Stimulated activated CD4-positive, alpha-beta T cell treated with anti-CD3 and anti-CD28 coated beads, Interleukin-4, amount 100 ng/mL, for 1 hour (primary cell): ENCODE measurements at places on chromosomes 4 and X.

DNA sequence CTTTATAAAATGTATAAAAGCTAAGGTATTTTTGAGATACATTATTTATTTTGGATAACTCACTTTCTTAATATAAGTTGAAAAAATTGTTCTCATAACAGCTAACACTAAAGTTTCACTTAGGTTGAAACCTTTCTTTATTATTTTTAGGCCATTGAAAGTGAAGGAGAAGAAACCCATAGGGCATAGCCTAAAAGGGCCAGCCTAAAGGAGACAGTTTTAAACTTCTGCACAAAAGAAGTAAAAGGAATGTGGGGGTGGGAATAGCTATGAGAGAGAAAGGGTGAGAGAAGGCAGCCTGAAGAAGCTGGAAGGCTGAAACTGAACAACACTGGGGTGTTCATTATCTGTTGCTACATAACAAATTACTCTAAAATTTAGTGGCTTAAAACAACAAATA is 57.6 kb upstream of the RAPGEF2 start:
- no peak for DNase-seq

GRCh38 chr4:142095886-142096605 is 459.7 kb downstream of the IL15 start:
- DNase-seq: no peak

DNA sequence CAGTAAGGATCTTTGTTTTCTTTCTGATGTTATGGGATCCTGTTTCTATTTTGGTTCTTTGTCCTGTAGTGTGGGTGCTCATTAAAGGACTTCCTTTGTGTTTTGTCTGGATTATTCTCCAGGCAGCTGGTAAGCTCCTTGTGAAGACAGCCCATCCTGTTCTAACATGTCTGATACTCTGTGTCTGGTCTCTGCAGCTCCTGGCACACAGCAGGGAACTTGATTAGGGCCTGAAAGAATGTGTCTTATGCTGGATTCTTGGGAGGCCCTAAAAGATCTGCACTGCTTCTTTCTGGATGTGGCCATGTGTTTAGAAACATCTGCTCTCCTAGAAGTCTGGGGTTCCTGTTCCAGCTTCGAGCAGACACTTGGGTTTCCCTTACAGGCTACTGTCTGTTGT is 38.1 kb upstream of the ATXN3L start:
- no peak for DNase-seq

- DNase-seq: no peak
Measured at GRCh38 chr4:166895771-166896170, 338.5 kb downstream of the SPOCK3 start.

- DNase-seq: no peak
Measured at GRCh38 chrX:65688403-65688871, 21.0 kb downstream of the MSN start.

DNA sequence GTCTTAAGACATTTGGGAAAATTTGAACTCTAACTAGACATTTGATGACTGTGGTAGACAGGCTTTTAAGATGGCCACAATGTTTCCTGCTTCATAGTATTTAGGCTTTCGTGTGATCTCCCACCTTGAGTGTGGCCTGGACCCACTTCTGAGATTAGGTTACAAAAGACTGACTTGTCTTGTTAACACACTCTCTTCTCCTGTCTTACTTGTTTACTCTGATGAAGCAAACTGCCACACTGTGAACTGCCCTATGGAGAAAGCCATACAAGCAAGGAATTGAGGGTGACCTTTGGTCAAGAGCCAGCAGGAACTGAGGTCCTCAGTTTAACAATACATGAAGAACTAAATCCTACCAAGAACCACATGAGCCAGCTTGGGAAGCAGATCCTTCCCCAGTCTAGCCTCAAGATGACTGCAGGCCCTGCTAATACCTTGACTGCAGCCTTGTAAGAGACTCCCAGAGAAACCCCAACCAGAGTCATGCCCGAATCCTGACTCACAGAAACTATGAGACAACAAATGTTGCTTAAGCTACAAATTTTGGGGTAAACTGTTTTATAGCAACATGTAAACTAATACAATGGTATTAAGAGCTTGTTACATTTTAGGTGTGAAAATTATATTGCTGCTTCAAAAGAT is 20.3 kb downstream of the UBA6 start:
- DNase-seq: no peak

DNA sequence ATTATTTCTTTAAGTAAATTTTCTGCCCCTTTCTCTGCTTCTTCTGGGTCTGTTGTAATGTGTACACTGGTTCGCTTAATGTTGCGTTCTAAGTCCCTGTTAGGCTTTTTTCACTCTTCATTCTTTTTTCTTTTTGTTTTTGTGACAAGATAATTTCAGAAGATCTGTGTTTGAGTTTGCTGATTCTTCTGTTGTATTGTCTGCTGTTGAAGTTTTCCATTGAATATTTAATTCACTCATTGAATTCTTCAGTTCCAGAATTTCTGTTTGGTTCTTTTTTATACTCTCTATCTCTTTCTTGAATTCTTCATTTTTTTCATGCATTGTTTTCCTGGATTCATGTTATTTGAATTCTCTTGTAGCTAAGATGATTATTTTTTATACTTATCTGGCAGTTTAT is 66.3 kb upstream of the NUDT6 start:
- no peak for DNase-seq

DNA sequence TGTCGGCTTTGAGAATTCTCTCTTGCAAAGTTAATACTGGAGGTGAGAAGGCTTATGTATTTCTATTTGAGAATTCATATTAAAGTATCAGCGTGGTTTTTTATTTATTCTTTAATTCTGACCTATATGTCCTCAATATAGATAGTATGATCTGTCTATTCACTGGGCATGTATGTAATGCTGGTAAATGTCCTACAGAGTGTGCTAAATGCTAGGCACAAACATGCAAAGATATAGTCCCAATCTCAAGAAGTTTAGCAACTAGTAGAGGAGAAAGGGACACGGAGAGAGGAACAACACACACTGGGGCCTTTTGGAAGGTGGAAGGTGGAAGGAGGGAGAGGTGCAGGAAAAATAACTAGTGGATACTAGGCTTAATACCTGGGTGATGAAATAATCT is 11.0 kb upstream of the BMPR1B start:
- DNase-seq: no peak

DNA sequence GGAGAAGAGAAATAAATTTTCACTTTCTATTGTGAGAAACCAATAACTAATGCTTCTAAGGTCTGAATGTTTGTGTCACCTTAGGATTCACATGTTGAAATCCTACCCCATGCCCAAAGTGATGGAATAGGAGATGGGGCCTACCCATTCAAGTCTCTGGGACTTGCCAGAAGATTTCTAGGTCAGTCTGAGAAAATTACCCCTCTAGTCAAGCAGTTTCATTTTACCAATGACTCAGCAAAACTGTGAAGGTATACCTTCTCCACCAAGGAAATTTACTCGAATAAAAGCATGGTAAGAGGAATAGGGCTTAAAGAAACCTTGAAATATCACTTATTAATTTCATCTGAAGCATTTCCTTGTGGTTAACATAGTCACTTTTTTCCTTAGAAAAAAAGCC is 23.5 kb upstream of the PAPSS1 start:
- no peak for DNase-seq

DNA sequence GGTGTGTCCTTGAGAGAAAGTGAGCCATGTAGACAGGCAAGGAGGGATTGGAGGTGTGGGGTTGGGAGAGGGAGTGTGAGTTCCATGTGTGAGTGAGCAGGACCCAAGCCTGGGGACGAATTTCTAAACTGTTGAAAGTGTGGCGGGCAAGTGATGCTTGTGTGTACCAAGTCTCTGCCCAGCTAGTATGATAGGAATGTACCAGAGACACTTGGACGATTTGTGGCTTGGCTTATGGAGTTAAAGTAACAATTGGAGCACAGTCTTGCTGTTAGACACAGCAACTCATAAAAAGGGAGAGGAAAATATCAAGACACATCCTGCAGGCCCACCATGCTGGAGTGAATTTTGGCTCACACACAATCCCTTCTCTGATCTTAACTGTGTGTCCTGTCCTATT is 8.5 kb downstream of the PTTG2 start:
- no peak for DNase-seq

GRCh38 chr4:171742436-171742835 is 70.8 kb upstream of the GALNTL6 start:
- no peak for DNase-seq

DNA sequence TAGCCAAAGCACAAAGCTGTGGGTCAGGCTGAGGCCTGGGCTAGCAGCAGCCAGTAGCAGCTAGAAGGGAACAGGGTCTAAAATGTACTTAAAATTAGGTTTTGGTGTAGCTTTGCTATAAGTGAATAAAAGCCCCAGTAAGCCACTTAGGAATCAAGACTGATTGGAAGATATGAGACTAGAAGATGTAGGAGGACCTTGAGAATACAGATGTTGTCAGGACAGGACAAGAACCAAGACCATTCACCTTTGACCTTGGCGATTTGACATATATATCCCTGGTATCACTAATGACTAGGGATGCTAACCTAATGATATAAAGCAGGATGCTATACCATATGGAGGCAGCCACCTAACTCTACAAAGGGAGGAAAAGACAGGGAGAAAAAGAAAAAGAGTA is 238.1 kb downstream of the FBXO8 start:
- no peak for DNase-seq

DNA sequence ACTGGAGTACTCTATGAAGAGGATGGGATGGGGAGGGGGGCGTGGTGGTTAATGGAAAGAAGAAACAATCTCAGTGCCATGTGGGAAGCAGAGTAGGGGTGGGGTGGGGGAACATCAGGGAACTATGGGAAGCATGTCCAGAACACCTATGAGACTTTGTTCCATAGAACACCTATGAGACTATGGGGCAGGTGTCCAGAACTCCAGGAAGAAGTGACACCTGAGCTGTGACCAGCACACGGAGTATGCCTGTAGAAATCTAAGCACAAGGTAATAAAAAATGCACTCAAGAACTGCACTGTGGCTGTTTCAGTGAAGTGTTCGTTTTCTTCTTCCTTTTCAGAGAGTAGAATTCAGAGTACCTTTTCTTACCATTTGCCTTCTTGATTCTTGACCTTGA is 704.8 kb upstream of the TENM3 start:
- DNase-seq: no peak

GRCh38 chrX:108438110-108438623 is at the start of gene COL4A6:
Gene COL4A6 (minus strand): TSS chrX:108438422. CDS start chrX:108438196, 226 bp downstream.
- DNase-seq: no peak

- DNase-seq: no peak
Measured at GRCh38 chr4:4364486-4365208, 22.3 kb upstream of the NSG1 start.

GRCh38 chr4:36568575-36568974 is 287.2 kb downstream of the DTHD1 start:
- no peak for DNase-seq

DNA sequence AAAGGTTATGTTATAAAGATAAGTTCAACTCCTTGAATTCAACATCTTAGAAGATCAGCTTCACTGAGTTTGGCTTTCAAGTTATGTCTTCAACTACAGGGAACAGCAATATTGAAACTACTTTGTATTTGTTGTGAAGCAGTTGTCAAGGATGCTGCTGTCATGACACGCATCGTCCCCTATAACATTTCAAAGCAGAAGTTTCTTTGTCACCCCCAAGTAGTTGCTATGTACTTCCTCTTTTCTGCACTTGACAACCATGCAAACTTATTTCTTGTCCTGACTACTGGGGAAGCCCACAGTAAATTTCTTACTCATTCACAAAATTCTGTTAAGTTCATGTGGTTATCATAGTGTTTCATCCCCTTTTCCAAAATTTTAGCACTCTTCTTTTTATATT is 14.3 kb downstream of the ANTXR2 start:
- no peak for DNase-seq

- no peak for DNase-seq
Measured at GRCh38 chr4:114384629-114385028, 214.0 kb upstream of the UGT8 start.

GRCh38 chr4:7842384-7843279 is 97.0 kb downstream of the AFAP1 start:
- no peak for DNase-seq

DNA sequence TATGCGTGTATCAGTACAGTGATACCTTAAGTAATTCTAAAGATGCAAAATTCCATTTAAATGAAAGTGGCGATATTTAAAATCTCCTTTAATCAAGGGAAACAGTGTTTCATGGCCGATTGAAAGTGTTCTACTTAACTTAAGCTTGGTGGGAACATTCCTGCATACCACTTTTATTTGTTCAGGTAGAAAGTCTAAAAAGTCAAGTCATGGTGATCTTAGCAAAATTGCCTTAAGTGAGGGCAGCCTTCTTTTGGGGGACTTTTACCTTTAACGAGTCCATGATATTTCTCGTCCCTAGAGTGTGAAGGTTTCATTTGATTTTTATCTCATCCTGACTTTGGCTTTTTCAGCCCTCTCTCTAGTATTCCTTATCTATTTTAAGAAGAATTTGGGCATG is 149.2 kb downstream of the KDM6A start:
- no peak for DNase-seq

DNA sequence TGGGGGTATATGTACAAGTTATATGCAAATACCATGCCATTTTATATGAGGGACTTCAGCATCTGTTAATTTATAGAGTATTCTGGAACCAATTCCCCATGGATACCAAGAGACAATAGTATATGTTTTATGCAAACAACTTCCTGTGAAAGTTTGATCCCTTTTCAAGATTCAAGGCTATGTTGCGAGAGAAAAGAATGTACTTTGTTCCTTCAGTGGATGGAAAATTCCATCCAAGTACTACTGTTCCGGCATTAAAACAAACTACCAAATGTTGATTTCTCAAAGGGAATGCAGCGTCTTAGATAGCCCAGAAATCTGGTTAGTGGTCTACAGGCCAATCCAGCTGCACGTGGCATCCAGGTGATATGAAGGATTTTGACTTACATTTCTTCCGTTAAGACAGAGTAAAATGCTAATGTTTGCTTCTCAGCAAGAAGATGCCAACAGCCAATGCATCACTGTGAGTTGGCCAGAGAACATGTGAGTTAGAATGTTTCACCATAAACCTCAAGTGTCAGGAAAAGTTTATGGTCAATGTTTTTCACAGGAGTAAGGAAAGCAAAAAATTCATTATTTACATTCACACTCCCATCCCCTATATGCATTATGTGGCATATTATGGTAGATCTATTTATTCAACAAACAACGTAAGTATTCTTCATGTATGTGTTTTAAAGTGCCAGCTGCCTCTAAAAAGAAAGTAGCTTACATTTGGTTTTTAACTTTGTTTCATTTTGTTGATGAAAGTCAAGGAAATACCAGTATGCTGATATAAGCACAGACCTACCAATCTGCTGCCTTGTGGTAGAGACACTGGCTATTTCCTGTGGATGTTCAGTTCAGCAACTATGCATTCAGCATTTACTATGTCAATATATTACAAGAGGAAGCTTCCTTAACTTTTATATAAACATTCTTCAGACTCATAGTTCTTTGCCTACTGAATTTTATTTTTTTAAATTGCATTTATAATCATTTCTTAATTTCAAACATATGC is 44.4 kb downstream of the METTL14 start:
- DNase-seq: no peak

- no peak for DNase-seq
Measured at GRCh38 chrX:104195489-104196084, 29.3 kb downstream of the FAM199X start.

- peak; percentile 68 for DNase-seq
Measured at GRCh38 chrX:130082244-130083106, 27.8 kb downstream of the ELF4 start.

DNA sequence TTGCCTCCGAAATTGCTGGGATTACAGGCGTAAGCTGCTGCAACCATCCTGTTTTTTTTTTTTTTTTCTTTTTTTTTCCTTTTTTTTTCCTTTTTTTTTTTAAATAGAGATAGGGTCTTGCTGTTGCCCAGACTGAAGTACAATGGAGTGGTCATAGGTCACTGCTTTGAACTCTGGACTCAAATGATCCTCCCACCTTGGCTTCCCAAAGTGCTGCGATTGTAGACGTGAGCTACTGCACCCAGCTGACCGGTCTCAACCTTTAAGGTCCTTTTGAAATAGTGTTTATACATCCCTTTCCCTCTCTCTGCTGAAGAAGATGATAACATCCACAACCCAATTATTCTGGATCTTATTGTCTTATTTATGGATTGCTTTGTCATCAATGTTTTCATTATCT is 548.7 kb downstream of the GBA3 start:
- DNase-seq: no peak
